ENCODE measurements at places on chromosomes 1 and 21. TPM values are rescaled to one million over a fixed set of nuclear protein-coding genes. Genes with fewer than 3 reads are reported as not detected.

The KLF17 gene
- not detected for polyA plus RNA-seq

The CYP4X1 gene
- not detected for polyA plus RNA-seq

The MAGOH gene
- polyA plus RNA-seq, result 70.3 TPM

The CFAP74 gene
- polyA plus RNA-seq, result not detected

The GBP7 gene
- polyA plus RNA-seq, result not detected

The DENND2C gene
- polyA plus RNA-seq, result 0.56 TPM

GRCh38 chr1:27638805-27639204, 3.8 kb upstream of the FGR start:
- H3K4me1 ChIP-seq, result peaks cover 32% of the 10 kb centered on the region
- no peak overlapping the region for H3K4me3 ChIP-seq
- H3K27ac ChIP-seq, result no peak overlapping the region
- no peak for DNase-seq
- H3K36me3 ChIP-seq, result no peaks in the 10 kb centered on the region
- no peaks in the 10 kb centered on the region for H3K27me3 ChIP-seq

- no peak overlapping the region for H3K27ac ChIP-seq
- no peak overlapping the region for H3K4me3 ChIP-seq
- H3K27me3 ChIP-seq, result no peaks in the 10 kb centered on the region
- H3K36me3 ChIP-seq, result no peaks in the 10 kb centered on the region
These were observed 74.2 kb downstream of the SIK1 start for GRCh38 chr21:43352568-43353281.

DNA sequence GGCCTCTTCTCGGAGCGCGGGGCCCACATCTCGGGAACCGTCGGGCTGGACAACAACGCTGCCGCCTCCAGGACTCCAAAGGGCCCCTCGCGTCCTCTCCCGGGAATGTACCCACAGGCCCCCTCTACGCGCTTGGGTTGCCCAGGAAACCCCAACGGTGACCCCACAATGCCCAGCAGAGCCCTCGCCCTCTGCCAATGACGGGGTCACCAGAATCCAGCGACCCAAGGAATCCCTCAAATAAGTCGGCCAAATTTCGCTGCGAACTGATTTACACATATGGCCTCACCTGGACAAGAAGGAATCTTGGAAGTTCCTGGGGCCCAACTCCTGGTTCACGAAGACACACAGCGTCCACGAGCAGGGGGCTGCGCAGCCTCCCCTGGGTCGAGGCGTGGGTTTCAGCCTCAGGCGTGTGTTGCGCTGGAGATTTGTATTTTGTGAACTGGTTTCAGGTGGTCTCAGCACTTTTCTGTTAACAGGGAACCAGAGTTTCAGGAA, 78.1 kb downstream of the DESI2 start:
- no peaks in the 10 kb centered on the region for H3K27me3 ChIP-seq
- H3K4me3 ChIP-seq, result no peak overlapping the region
- H3K4me1 ChIP-seq, result no peaks in the 10 kb centered on the region
- H3K27ac ChIP-seq, result no peak overlapping the region
- no peak for DNase-seq

- H3K4me3 ChIP-seq, result no peak overlapping the region
- H3K27me3 ChIP-seq, result no peaks in the 10 kb centered on the region
- H3K27ac ChIP-seq, result no peak overlapping the region
- no peaks in the 10 kb centered on the region for H3K4me1 ChIP-seq
- no peaks in the 10 kb centered on the region for H3K36me3 ChIP-seq
These were observed 58.6 kb upstream of the USP25 start for GRCh38 chr21:15671188-15671587.

DNA sequence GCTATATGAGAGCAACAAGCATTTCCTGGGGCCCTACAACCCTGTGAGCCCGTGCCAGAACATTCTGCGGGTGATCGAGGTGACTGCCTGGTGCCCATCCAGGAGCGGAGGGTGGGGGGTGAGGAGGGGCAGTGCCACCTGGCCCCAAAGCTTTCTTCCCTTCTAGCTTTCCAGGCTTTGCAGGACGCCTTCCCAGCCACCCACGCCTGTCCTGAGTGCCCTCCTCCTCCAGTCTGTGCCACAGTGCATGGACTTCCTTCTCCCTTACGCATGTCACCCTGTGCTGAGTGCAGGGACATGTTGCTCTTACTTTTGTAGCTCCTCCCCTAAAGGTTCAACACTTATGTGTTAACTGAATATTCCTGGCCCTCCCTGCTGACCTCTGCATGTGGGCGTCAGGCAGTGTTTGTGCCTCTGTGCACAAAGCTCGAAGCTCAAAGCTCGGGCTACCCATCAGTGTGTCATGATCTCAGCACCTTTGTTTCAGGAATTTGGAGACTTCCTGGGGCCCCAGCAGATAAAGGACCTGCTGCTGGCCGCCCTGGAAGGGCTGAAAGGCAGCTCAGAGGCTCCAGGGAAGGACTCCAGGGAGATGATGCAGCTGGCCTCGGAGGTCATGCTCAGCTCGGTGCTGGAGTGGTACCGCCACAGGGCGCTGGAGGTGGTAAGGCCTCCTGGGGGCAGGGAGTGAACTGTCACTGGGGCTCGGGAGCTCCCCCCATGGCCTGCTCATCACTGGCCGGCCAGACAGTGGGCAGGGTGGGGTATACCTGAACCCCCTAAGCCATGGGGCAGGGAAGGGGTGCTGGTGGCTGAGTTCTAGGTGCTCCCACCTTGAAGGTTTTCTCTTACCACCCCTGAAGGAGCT, 36.7 kb upstream of the TTC4 start:
- no peak overlapping the region for H3K27ac ChIP-seq
- no peak for DNase-seq
- H3K4me3 ChIP-seq, result no peak overlapping the region
- no peaks in the 10 kb centered on the region for H3K36me3 ChIP-seq
- H3K27me3 ChIP-seq, result no peaks in the 10 kb centered on the region

GRCh38 chr1:232587141-232588008, 42.6 kb downstream of the SIPA1L2 start:
- H3K4me3 ChIP-seq, result no peak overlapping the region
- DNase-seq, result no peak
- H3K27me3 ChIP-seq, result no peaks in the 10 kb centered on the region
- no peaks in the 10 kb centered on the region for H3K4me1 ChIP-seq
- no peak overlapping the region for H3K27ac ChIP-seq

GRCh38 chr1:84748364-84748763, 58.1 kb upstream of the SSX2IP start:
- no peaks in the 10 kb centered on the region for H3K27me3 ChIP-seq
- H3K36me3 ChIP-seq, result no peaks in the 10 kb centered on the region
- no peak overlapping the region for H3K4me3 ChIP-seq

- no peaks in the 10 kb centered on the region for H3K27me3 ChIP-seq
- H3K4me3 ChIP-seq, result no peak overlapping the region
- H3K36me3 ChIP-seq, result no peaks in the 10 kb centered on the region
These were observed 220.1 kb upstream of the SAMSN1 start for GRCh38 chr21:14766241-14766640.

DNA sequence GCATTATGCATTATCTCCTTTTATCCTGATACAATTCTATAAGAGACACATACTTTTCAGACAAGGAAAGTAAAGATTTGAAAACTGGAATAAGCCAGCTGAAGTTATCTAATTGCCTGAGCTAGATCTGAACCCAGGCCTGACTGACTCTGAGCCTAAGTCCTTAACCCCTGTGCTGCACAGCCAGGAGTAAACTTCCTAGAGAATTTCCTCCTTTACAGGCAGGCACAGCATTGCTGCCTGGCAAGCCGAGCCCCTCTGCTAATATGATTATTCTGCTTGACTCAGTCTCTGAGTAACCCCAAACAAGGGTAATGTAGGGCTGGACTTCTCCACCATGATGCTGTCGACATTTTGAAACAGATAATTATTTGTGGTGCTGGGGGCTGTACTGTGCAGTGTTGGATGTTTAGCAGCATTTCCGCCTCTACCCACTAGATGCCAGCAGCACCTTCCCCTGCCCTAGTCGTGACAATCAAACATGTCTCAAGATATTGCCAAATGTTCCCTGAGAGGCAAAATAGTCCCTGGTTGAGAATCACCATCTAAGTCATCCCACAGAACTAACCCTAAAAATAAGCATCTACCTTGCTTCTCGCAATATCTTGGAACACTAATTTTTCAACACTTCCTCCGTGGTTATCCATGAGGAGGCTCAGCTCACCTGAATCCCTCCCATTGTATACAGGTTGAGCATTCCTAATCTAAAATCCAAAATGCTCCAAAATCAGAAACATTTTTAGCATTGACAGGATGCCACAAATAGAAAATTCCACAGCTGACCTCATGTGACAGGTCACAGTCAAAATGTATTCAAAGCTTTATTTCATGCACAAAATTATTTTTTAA, 18.5 kb downstream of the CAMK1G start:
- H3K27ac ChIP-seq, result no peak overlapping the region
- H3K36me3 ChIP-seq, result no peaks in the 10 kb centered on the region
- no peak overlapping the region for H3K4me3 ChIP-seq
- H3K27me3 ChIP-seq, result no peaks in the 10 kb centered on the region
- H3K4me1 ChIP-seq, result no peaks in the 10 kb centered on the region

GRCh38 chr1:24963943-24964693, 34.0 kb upstream of the RUNX3 start:
- H3K4me1 ChIP-seq, result peaks cover 45% of the 10 kb centered on the region
- H3K27me3 ChIP-seq, result no peaks in the 10 kb centered on the region
- H3K27ac ChIP-seq, result peak overlapping the region; percentile 69
- DNase-seq, result no peak
- H3K36me3 ChIP-seq, result no peaks in the 10 kb centered on the region

GRCh38 chr1:54809496-54810074, 8.5 kb upstream of the TTC22 start:
- peaks cover 5% of the 10 kb centered on the region for H3K4me1 ChIP-seq
- H3K27ac ChIP-seq, result no peak overlapping the region
- no peak overlapping the region for H3K4me3 ChIP-seq
- no peak for DNase-seq

DNA sequence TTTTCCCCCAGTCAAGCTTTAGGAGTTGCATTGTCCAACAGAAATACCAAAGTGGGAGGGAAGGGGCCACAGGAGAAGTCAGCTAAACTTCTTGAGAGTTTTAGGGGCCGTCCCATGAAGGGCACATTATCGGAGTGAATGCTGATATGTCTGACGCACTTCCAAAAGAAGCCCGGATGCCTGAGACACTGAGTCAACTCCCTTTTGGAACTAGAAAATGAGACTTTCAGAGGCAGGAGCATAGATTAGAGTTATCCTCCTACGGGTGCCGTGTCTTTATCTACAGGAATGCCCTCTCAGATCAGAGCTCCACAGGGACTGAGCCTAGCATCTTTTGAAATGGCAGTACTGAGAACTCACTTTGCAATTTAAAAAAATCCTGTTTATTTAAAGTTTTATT, 13.1 kb downstream of the ACTN2 start:
- no peaks in the 10 kb centered on the region for H3K36me3 ChIP-seq
- H3K4me3 ChIP-seq, result no peak overlapping the region
- no peaks in the 10 kb centered on the region for H3K27me3 ChIP-seq

GRCh38 chr1:157219600-157219999, 81.4 kb upstream of the ETV3 start:
- no peak overlapping the region for H3K4me3 ChIP-seq
- no peaks in the 10 kb centered on the region for H3K4me1 ChIP-seq
- no peaks in the 10 kb centered on the region for H3K36me3 ChIP-seq
- H3K27me3 ChIP-seq, result no peaks in the 10 kb centered on the region
- no peak for DNase-seq
